ENCODE measurements at places on chromosomes 2 and 18. TPM values are rescaled to one million over a fixed set of nuclear protein-coding genes. Genes with fewer than 3 reads are reported as not detected.

DNA sequence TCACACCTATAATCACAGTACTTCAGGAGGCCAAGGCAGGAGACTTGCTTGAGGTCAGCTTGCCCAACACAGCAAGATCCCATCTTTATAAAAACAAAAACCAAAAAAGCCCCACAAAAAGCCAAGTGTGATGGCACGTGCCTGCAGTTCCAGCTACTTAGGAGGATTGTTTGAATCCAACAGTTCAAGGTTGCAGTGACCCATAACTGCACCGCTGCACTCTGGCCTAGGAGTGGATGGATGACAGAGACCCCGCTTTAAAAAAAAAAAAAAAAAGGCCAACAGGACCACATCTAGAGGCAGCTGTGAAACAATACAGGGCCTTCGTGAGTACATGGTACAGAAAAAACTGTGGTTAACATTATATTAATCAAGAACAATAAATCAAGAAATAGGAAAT lies 56.2 kb downstream of the PRPF40A start:
- DNase-seq, result no peak

- no peak for DNase-seq
These were observed 171.7 kb upstream of the SOX11 start for GRCh38 chr2:5520463-5520972.

DNA sequence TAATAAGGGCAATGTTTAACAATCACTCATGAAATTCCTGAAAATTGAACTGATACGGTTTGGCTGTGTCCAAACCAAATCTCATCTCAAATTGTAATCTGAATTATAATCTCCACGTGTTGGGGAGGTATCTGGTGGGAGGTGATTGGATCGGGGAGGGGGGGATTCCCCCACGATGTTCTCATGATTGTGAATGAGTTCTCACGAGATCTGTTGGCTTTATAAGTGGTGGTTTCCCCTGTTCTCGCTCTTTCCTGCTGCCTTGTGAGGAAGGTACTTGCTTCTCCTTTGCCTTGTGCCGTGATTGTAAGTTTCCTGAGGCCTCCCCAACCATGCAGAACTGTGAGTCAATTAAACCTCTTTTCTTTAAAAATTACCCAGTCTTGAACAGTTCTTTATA lies 34.0 kb upstream of the SKOR2 start:
- no peak for DNase-seq

Gene TUBA4B
- total RNA-seq, result not detected

- no peak for DNase-seq
These were observed 125.2 kb upstream of the LGALSL start for GRCh38 chr2:64328756-64329155.

- no peak for DNase-seq
These were observed 146.1 kb upstream of the OTOS start for GRCh38 chr2:240286596-240286995.

DNA sequence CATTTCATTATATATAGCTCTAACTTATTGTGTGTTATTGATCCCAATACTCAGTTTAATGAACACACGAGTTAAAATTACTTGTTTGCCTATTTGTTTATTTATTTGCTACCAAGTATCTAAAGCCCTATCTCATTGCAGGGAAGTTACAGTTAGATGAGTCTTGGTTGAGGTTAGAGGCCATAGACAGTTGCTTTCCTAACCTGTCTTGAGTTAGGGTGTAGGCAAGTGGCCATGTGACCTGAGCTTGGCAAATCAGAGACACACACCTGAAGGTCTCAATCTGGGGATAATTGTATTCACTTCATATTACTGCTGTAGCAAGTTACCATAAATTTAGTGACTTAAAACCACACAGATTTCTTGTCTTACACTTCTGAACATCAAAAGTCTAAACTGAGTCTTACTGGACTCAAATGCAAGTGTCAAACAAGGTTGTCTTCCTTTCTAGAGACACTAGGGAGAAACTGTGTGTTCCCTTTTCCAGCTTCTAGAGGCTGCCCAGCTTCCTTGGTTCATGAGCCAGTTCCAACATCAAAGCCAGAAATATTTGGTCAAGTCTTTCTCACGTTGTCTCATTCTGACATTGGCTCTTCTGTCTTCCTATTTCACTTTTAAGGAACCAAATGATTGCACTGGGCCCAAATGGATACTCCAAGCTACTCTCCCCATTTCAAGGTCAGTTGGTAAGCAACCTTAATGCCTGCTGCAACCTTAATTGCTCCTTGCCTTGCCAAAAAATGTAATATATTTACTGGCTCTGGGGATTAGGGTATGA lies 39.7 kb downstream of the COL3A1 start:
- DNase-seq, result no peak

DNA sequence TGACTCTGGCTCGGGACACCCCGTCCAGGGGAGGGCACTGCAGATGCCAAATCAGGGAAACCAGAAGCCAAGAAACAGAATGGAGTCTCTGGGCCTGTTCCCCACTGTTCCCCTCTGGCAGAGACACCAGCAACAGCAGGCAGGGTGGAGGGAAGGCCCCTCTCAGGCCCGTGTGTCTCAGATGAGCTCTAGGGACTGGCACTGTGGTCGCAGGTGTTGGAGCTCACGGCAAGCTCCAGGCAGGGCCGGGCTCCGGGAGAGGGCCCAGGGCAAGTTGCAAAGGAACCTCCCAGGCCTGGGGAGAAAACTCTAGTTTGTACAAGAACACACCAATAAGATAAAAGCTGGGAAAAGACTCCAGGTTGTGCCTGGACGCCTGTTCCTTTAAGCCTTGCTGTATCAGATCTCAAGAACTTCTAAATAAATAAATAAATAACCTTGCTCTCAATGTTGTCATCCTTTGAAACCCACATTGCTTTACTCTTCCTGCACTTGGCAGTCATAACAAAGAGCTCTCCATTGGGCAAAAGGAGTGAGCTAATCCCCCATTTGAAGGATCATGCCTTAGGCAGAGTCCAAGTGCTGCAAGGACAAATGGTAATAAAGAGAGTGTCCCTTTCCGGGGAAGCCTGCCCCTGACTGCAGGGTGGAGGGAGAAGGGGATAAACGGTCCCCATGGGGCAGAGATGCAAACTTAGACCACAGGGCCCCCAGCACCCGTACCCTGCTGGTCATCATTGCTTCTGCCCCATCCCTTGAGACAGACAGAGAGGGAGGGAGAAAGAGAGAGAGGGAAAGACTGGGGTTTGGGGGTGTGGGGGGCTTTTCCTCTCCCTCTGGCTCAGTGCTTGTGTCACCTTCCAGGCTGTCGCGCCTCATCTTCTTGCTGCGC lies 33.3 kb downstream of the CNGA3 start:
- no peak for DNase-seq

DNA sequence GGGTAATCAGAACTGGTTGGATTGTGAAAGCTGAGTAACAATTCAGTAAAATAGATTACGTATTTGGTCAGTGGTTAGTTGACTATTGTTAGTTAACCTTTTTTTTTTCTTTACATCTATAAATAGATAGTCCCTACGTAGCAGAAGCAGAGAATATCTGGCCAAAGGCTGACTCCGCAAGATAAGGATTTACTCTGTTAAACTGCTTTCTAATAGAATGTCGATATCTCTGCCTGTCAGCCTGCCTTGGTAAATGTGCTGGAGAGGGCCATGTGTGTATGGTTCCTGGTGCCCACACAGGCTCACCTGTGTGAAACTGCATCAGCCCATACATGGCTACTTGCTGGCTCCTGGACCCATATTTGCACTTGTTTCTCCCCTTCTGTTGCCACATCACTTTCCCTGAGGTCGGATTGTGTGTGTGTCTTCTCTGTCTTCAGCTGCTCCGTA lies 94.4 kb downstream of the CRIM1 start:
- no peak for DNase-seq

Gene CFAP53
- not detected for total RNA-seq

Gene PTGR3
- total RNA-seq, result 16.9 TPM

GRCh38 chr18:47601581-47602272 lies 328.7 kb downstream of the SMAD2 start:
- DNase-seq, result no peak

DNA sequence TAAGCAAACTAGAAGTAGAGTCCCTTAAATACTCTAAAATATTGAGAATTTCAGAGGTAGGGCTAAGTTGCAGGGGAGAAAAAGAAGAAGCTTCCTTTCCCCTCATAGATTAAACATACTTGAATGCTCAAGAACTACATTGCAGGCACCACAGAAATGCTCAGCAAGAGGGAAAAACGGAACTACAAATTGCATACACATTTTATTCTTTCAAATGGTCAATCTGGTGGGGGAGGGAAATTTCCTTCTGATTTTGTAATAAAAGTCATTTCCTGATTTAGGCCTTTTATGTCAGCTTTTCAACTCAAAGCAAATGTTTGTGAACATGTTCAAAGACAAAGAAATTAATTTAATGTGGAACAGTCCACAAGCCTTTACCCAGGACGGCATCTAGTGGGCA lies 33.0 kb downstream of the FARSB start:
- no peak for DNase-seq

- no peak for DNase-seq
These were observed 53.7 kb downstream of the BCL11A start for GRCh38 chr2:60499651-60500265.

DNA sequence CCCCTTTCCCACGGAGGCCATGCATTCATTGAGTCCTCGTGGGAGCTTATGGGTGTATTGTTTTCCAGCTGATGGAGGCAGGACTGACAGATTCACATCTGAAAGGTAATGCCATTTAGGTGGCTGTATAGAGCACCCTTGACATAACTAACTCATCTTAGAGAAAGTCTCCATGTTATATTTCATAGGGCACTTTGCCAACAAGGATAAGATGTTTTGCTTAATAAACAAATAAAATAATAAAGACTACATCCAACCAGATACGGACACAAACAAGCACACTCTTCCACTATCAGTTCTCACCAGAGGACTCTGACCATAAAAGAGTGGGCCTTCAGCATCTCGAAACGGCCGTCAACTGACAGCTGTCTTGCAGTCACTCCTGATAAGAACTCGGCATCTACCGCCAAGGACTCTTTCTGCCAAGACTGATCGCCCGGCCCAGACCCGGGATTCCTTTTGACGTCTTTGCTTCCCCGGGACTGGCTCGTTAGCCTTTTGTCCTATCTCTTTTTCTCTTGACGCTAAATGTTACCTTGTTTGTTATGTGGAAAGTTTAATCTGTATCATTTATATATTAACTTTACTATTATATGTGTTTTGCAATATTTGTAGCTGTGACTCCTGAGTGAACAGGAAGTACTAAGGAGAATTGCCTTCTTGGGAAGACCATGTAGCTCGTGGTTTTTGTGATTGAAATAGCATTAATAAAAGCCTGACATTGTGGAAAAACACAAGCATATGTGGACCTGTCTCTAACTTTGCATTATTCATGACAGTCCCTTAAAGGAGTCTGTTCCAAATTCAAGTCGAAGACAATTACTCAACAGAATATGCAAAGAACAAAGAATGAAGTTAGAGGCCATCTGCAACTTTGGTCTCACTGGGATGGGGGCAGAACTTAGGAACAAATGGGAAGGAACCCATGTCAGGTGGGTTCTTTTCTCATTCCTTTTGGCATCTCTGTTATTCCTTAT lies 195.1 kb downstream of the LPIN1 start:
- DNase-seq, result no peak

- DNase-seq, result no peak
These were observed 24.6 kb downstream of the THAP4 start for GRCh38 chr2:241612156-241613016.

DNA sequence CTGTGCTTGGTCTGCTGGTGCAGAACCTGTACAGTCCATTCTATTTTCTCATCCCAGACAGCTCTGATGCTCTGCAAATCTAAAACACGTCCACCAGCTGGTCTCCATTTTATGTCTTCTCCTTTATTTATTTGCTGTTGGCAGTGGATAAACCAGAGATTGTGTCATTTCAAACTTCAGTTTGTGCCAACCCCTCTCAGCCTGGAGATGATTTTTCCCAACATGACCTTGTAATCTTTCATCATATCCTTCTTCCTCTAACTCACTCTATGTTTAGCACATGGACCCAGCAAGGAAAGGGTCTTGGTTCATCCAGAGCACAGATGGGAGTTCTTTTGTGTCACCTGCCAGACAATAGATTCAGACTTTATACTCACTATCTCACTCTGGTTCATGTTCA lies 273.2 kb downstream of the MTX2 start:
- DNase-seq, result no peak

Gene TMEM185B
- total RNA-seq, result 23.3 TPM

Measured in esophagus squamous epithelium (tissue), 5 donors.